Stimulated activated CD4-positive, alpha-beta T cell treated with anti-CD3 and anti-CD28 coated beads, Interleukin-15, amount 100 ng/mL, for 1 hour (primary cell): ENCODE measurements at places on chromosomes 12 and 14.

DNA sequence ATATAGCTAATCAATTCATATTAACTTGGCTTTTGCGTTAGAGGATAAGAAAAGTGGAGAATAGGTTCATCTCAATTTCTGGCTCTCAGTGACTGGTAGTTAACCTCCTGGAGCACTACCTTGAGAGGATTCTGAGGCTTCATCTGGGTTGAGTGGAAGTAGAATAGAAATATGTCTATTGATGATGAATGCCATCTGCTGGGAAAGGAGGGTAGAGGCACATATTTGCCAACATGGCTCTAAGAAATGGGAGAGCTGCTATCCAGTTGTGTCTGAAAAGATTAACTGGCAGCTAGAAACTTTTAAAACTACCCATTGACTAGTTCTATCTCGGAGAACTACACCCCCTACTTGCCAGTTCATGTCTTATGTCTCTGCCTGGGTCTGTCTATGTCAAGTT, 530.1 kb downstream of the NRXN3 start:
- DNase-seq = no peak

DNA sequence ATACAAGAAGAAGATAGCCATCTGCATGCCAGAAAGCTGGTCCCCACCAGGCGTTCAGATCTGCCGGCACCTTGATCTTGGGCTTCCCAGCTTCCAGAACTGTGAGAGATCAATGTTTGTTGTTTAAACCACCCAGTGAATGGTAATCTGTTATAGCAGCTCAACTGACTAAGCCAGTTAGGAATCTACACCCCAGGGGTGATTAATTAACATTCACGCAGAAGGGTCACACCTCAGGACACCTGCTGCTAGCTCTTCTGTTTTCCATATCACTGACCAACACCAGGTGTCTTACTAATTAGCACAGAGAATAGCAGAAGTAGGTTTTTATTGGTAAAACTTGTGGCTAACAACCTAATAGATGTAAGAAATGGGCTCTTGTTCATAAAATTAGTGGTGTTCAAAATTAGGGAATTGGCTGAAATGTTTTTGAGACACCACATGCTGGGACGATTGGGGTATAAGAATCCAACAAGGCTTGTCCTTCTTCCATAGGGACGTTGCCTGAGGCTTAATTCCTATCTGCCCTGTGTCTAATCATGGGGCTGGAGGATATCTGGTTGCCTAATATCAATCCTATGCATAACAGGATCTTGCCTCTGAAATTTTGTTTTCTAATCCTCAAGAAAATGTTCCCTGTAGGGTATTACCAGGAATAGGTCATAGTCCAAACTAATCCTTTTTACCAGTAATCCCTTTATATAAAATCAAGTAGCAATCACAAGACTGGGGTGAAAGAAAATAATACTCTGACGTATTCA, 42.0 kb upstream of the CHST11 start:
- no peak for DNase-seq

GRCh38 chr12:89760783-89761182, 52.1 kb upstream of the ATP2B1 start:
- DNase-seq = no peak

DNA sequence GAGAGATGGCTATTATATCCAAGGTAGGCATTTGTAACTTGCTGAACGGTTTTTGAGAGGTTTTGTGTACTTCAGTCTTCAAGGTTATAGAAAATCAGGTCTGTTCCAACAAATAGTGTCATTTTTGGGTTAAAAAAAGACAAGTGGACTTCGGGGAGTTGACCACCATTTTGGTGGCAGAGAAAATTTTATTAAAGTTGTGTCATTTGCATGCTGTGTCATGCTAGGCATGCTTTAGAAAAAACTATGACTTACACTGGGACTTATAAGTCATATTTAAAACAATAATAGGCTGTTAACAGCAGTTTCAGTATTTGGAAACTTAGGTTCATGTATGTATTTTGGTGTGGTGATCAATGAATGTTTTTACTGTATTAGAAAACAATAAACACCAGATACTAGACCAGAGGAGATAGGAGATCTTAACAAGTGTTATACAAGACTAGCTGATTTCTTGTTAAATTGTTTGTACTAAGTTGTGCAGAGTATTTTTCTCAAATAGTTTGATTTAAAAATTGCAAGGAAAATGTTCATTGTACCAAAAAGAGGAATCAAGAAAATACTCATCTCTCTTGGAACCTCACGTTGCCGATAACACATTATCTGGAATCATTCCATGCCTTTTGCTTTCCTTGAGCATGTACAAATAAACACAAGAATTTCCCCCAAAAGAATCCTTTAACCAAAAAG, 1.4 kb downstream of the RAN start:
- DNase-seq = no peak
